A673 (cell line): ENCODE measurements at places on chromosomes 7 and 10.

GRCh38 chr7:34061149-34061548 is 155.8 kb downstream of the BMPER start:
- peak; percentile 63 for DNase-seq

DNA sequence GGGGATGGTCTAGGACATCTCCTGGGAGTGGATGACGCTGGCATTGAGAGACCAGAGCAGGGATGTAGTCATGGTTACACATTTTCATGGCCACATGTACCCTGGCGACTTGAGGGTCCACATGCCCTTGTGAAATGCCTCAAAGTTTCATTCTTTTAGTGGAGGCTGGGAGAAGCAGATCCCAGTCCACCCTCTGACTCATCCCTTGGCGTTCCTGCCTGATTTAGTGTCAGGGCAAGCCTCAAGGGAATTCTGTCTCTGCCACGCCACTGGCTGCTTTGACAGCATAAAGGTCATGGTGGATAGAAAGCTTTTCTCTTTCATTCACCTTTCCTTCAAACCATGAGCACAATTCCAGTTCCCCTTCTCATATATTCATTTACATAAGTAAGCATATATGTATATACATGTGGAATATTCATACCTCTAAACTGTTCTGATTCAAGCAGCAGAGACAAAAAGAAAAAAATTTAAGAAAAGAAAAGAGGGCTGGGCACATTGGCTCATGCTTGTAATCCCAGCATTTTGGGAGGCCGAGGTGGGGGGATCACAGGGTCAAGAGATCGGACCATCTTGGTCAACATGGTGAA is 21.8 kb upstream of the KIF5B start:
- peak; percentile 24 for DNase-seq

DNA sequence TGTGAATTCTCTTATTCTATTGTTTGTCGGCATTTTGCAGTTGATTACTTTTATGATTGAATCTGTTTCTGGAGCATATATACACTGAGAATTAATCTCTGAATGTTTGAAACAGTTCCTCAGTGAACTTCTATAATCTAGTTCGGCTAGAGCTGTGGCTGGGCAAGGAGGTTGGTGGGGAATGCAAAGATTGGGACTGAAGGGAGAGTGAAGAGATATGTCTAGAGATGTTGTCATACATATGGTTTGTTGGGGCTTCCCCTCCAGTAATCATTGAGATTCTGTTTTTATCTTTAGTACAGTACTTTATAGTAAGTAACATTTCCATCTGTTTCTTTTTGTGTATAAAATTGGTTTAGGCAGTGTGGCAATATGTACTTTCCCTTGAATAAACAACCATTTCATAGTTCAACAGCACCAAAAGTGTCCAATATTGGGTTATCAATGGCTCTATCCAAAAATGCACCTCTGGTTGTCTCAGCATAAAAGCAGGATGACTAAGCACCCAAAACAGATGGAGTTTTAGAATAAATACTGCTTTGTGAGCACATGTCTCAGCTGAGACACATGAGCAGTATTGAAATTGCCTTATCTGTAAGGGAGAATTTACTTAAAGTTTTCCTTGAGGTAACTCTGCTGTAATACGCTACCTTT is 36.7 kb downstream of the WAC start:
- DNase-seq: no peak

- no peak for DNase-seq
These were observed 27.7 kb upstream of the INSIG1 start for GRCh38 chr7:155269766-155270585.

- no peak for DNase-seq
These were observed 28.3 kb upstream of the PRSS1 start for GRCh38 chr7:142720986-142721385.

GRCh38 chr7:107394831-107395230 is 75.0 kb upstream of the GPR22 start:
- DNase-seq: no peak
